Nucleus accumbens (tissue), 56 donors: ENCODE measurements at places on chromosomes 13 and 19.
A peak's percentile ranks its signal among the peaks of the same experiment; 100 is the strongest.

DNA sequence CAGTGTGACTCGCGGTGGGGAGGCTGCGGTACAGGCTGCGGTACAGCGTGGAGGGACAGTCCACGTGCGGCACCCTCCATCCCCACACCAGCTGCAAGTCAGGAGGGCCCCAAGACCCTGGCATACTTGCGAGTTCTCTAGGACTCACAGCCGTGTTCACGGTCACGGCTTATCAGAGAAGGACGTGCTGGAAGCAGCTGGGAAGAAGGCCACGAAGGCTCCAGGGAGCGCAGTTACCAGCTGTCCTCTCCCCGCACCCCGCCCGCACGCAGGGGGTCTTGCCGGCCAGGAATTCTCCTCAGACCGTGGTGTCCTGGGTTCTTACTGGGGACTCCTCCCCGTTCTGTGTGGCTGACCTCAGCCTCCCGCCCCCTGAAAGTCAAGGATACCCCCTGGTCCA, 6.2 kb downstream of the ZNF444 start:
- no peak for DNase-seq

- DNase-seq: no peak
These were observed 15.1 kb downstream of the PCDH8 start for GRCh38 chr13:52833296-52833875.

- DNase-seq: peak; percentile 13
These were observed 368.4 kb downstream of the KLF12 start for GRCh38 chr13:73765651-73766384.

DNA sequence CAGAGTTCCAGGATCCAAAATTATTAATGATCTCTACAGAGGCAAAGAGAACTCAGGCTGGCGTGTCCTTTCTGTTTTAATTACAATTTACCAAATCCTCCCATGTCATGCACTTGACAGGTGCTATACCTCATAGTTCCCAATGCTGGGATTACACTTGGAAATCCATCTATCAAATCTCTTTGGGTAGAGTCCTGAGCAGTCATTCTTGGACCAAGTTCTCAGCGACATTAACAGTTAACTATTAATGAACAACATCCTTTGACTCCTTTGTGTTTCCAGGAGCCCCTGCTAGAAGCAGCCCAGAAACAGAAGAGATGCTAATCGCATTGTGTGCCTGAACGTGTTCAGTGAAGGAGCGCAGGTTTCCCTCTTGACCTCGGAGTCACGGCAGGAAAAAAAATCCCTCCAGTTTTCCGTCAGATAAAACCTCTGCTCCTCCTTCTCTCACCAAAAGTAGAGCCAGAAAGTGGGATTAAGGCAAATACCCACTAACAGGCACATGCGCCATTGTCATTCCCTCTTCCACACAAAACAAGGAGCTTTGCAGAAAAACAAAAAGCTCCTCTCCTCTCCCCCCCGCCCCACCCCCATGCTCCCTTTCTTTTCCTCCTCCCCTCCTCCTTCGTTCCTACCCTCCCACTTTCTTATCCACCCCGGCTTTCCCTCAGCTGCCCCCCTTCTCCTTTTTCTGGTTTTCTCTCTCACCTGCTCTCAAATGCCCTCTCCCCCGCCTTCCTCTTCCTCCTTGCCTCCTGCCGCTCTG, 224.7 kb downstream of the ZIC5 start:
- no peak for DNase-seq

DNA sequence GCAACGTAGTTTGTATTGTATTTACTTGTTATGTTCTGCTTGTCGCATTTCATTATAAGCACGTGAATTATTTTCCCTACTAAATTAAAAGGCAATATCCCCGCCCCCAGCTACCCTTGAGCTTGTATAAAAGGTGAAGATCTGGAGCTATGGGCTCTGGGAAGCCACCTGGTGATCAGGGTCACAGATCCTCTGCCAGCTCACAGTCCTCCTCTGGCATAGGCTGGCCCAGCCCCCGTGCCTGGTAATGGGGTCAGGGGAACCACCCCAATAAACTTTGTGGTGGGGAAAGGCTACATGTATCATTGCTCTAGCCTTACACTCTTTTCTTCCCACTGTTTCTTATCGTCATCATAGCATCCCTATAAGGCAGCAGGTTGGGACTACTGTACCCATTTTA, 190.2 kb upstream of the TSHZ3 start:
- no peak for DNase-seq

- DNase-seq: no peak
These were observed 100.0 kb upstream of the SOX1 start for GRCh38 chr13:111966933-111967332.

DNA sequence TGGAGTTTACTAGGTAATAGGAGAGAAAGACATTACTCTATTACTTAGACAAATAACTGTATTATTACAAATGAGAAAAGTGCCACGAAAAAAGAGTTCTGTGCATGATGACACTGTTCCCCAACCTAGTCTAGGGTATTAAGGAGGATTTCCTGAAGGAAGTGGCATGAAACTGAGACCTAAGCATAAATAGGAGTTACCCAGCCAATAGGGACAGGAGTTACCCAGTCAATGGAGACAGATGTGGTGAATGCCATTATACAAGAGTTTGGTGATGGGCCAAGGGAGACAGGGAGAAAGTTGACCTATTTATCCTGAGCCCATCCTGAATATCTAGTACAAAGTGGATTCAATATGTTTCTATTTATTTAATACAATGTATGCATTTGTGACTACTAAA, 65.4 kb downstream of the KL start:
- DNase-seq: no peak

- DNase-seq: no peak
These were observed 12.8 kb downstream of the PDE4A start for GRCh38 chr19:10433131-10433536.

DNA sequence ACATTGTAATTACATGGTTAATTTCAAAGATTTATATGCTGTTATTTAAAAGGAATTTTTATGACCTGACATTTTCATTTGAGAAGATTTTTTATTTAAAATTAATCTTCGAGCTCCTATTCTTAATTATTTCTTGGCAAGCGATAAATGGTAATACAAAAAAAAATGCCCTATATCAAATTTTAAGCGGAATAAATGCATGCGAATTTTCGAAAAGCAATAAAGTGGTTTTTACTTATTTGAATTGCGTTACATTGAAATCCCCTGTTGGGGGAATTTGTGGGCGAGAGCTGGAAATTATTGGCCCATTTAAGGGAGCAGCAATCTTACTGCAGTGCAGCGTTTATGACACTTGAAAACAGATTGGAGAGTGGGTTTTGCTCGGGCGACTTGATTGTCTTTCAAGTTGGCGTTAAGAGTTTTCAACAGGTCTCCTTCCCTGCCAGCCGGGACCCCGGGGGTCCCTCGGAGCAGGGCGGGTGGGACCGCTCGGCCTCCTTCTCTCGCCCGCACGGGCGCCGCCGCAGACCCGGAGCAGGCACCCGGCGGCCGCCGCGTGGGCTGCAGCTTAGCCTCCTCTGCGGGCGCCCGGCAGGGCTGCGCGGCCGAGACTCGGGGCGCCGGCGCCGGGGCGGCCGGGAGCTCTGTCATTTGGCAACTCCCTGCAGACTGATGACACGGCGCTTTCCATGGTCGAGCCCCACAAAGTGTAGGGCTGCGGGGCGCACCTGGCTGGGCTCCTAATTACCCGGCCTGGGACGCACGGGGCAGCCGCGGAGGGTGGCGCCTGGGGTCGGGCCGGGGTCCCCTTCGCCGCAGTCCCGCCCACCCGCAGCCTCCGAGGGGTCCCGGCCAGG, 255.1 kb upstream of the SOX21 start:
- DNase-seq: no peak
